DMS79 (cell line): ENCODE measurements at places on chromosomes 11 and 22.

GRCh38 chr11:20489948-20490347 lies 102.4 kb downstream of the PRMT3 start:
- DNase-seq, result no peak

DNA sequence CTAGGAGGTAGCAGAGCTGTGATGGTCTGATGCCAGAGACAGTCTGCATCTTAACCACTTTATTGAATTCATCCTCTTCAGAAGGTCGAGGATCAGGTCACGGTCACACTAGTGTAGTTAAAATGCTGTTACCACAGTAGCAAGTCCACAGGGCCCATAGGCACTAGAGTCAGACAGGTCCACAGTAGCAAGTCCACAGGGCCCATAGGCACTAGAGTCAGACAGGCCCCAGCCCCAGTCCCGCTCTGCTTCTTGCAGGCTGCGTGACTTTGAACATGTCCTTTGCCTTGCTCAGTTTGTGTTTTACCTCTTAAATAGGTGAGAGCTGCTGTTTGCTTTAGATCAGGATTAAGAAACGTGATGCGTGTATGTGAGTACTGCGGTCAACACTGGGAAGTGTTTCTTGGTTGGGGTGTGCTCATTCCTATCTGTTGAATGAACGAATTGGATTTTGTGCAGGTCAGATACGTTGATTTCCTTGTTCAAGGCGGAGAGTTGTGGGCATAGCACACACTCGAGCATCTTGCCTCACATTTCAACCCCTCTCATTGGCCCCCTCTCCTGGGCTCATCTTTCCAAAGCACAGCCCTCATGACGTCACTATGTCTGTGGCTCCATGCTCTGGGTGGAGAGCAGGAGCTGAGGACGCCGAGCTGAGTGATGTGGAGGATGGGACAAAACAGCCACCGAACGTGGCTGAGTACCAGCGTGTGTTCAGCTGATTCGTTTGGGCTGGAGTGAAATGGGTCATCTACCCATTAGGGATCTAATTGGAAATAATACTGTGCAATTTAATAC lies 191.7 kb downstream of the TBC1D22A start:
- DNase-seq, result no peak

- no peak for DNase-seq
Observed at GRCh38 chr11:56841210-56841810, 92.8 kb upstream of the OR9G4 start.

GRCh38 chr11:64608046-64608445 lies 17.0 kb downstream of the SLC22A12 start:
- no peak for DNase-seq

DNA sequence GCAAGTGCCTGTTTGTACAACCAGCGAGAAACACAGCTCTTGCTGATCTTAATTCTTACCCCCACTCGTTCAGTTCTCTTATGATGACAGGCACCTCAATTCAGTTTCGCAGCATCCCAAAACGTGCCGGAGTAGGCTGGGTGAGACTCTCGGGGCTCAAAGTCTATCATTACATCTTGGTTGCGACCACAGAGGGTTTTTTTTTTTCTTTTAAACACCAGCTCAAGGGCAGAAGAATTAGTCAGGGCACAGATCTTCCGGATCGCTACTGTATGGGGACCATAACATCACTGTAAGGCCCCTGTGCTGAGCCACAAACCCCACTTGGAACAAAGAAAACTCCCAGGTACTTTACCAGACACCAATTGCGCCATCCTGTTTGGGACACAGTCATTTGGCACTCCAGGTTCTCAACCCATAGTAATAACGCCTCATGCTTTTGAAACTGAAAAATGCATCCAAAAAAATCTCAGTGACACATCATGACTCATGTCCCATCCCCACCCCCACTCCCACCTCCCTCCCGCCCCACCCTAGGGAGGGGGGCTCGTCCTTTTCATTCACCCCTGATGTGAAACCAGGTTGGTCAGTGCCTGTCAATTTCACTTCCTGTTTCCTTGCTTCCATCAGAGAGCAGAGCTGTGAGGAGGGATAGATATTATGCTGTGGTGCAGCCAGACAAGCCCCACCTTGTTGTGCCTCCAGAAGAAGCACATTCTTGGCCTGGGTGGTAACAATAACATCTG lies 41.0 kb upstream of the CD5 start:
- no peak for DNase-seq

DNA sequence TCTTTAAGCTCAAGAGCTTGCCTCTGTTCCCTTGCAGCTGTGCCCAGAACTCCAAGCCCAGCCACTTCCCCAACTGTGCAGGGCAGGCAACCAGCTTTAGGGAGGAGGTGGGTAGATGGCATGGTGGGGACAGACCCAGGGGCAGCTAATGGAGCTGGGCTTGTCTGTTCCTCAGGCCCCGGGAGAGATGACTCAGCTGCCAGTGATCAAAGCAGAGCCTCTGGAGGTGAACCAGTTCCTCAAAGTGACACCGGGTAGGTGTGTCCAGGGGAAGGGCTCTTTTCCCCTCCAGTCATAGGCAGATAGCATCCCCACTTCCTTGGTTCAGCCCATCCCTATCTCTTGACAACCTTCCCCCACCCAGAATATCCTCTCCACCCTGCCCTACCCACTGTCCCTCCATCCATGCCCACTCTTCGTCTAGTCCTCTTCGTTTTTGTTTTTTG lies 32.4 kb downstream of the CREB3L1 start:
- no peak for DNase-seq

DNA sequence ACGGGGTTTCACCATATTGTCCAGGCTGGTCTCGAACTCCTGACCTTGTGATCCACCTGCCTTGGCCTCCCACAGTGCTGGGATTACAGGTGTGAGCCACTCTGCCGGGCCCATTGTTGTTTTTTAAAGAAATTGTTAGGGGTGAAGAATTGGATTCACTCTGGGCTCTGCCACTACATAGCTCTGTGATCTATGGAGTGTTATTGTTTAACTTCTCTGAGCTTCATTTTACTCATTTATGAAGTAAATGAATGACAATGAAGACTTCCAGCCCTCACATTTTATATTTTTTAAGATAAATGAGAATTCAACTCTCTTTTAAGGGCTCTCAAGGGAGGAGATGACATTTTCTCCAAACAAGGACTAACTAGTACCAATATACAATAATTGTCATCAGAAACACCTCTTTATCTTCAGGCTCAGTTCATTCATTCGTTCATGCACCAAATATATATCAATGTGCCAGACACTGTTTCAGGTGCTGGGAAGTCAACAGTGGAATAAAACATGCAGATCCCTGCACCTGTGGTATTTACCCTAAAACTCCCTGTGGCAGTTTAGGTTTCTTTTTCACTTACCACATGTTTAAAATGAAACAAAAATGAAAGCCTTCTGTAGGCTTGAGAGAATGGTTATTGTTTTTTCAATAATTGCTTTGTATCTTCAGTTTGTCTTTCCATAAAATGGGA lies 23.5 kb upstream of the GRAMD1B start:
- DNase-seq, result no peak

DNA sequence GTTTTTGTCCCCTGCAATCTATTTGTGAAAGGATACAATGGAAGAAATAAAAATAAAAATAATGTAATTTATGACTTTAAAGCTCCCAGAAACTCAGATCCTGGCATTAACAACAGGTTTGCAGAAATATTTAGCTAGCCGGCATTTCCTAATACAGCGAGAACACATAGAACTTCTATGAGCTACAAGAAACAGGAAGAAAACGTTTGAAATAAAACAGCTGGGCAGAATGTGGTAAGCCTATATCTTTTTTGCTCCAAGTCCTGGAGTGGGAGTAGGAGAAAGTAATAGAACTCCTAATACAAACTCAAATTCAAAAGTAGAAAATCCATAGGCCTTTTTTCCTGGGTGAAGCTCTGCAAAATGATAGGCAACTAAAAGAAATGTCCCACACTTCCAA lies 29.6 kb upstream of the FIBIN start:
- no peak for DNase-seq

DNA sequence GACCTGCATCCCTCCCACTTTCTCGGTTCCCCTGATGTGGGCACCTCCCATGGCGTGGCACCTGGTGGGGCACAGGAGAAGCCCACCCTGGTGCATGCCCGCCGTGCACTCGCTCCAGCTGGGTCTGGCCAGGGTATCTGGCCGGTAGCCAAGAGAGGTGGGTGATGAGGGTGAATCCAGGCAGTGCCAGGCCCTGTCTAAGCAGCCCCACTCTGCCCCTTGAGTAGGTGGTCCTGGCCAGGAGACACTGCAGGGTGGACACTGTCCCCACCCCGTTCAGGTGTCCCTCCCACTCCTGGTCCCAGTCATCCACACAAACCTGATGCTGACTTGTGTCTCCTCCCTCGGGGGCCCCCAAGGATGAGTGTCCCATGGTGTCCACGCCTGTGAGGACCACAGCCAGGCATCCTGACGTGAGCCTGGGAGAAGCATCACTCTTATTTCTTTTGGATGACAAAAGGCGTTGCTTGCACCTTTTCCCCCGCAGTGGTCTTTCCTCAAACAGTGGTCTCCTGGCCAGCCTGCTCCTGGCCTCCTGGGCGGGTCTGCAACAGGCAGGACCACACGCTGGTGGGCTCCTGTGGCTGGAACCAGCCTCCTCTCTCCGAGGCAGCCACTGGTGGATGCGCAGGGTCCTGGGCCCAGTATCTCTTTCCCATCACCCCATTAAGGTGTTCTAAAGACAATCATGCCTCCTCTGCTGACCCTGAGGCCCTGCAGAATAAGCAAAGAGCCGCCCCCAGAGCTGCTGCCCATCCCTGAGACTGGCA lies 922.3 kb downstream of the BRD1 start:
- DNase-seq, result no peak

DNA sequence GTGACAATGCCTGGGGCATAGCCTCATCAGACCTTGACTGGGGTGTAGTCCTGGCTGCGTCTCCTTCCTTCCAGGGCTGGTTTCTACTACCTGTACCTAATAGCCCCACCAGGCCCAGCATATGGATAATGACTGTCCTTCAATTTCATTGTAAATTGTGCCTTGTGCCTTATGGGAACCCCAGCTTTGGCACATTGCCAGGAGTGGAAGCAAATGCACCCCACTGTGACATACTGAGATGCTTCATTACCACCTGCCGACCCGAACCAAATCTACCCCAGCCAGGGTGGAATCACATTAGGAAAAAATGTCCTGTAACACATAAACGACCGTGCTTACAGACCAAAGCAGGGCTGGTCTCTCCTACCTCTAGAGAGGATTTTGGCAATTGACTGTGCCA lies 7.3 kb downstream of the TOP3B start:
- DNase-seq, result no peak

DNA sequence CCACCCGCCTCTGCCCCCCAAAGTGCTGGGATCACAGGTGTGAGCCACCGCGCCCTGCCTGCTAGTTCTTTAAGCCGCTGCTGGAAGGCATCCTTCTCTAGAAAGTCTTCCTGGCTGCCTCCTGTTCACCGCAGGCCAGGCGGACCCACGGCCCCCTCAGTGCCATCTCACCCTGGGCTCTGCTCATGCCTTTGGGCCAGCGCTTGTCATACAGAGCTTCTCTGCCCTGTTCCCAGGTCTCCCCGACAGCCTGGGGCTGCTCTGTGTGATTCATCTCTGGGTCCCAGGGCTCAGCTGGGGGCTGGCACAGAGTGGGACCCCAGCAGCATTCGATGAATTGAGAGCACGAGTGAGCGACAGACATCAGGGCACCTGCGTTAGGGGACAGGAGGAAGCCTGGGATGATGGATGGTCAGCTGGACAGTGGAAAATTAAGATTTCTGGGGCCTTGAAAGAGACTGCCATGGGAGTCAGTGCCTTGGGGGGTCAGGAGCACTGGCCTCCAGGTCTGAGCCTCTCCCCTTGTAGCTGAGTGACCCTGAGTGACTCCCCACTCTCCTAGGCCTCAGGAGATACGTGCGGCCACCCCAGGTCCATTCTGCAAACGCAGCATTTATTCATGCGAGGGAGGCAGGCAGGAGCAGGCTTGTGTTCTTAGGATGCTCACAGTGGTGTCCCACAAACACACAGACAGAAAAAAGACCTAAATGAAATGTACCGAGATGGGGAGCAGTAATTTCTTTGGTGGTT lies 23.3 kb upstream of the PRR5 start:
- no peak for DNase-seq

- DNase-seq, result no peak
Observed at GRCh38 chr11:128521682-128522054, 65.7 kb downstream of the ETS1 start.
